ENCODE measurements at places on chromosomes 12 and 14. TPM values are rescaled to one million over a fixed set of nuclear protein-coding genes. Genes with fewer than 3 reads are reported as not detected.

DNA sequence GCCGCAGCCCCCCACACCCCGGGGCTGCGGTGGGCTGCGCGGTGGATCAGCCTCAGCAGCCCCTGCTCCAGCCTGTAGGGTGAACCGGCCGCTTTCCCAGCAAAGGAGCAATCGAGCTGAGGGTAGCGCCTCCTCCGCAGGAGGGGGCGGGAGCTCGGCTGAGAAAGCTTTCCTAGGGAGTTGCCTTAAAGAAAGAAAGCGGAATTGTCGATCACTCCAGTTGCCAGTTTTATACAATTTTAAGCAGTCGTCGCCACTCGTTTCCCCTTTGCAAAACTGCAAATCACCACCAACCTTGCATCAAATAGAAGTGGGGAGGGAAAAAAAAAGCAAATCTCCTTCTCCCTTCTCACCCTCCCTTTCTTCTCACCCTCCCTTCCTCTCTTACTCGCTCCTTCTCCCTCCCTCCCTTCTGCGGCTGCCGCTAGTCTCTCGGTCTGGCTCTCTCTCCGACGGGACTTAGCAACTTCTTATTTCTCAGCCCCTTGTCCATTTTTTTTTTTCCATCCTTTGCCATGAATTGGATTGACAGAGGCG is at the start of gene PDE3A:
Gene PDE3A, plus strand, starts transcription at position 424 of the 537 bp plus-strand sequence. CDS start 748 bp downstream, outside the sequence.
- DNase-seq, result peak; percentile 75

DNA sequence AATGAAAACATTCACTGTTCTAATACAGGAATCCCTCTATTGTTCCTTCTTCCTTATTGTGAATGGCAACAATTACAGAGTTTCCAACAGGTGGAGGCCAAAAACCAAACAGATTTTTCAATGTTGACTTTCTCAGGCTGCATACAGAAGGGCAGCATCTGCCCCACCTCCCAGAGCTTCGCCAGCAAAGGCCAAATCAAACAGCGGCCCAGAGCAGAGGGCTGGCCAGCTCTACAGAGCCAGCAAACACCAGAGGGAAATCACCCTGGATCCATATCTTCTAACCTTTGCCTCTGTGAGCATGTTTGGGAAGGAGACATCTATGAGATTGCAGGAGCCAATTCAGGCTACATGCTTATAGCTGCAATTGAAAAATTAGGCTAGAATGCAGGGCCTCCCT is 4.4 kb upstream of the CRACR2A start:
- DNase-seq, result no peak

DNA sequence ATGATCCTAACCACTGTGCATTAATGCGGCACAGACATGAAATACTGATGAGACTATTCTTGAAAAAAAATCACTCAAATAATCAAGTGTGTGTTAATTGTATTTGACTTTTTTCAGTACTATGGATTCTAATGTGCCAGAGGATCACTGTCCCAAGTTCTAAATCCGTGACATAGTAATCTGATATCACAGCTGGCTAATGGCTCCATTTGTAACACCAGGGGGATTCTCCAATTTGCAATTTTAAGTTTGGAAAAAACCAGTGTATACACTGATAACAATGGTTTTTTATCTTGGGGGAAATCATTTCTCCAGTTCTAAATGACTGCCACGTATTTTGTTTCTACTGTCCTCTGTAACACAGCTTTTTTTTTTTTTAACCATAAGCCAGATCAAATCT is 33.0 kb downstream of the MPHOSPH9 start:
- no peak for DNase-seq

- DNase-seq, result no peak
Observed at GRCh38 chr12:2461645-2462044, 333.1 kb upstream of the FKBP4 start.

- no peak for DNase-seq
Observed at GRCh38 chr12:12885096-12885792, 6.1 kb upstream of the GPRC5A start.

- DNase-seq, result no peak
Observed at GRCh38 chr12:6202304-6202703, 2.1 kb downstream of the CD9 start.

GRCh38 chr12:6507102-6507998 is 13.4 kb downstream of the NCAPD2 start:
- no peak for DNase-seq

- DNase-seq, result no peak
Observed at GRCh38 chr12:70317781-70318180, 48.3 kb upstream of the KCNMB4 start.

GRCh38 chr12:78802593-78802992 is 62.0 kb upstream of the SYT1 start:
- DNase-seq, result peak; percentile 74

DNA sequence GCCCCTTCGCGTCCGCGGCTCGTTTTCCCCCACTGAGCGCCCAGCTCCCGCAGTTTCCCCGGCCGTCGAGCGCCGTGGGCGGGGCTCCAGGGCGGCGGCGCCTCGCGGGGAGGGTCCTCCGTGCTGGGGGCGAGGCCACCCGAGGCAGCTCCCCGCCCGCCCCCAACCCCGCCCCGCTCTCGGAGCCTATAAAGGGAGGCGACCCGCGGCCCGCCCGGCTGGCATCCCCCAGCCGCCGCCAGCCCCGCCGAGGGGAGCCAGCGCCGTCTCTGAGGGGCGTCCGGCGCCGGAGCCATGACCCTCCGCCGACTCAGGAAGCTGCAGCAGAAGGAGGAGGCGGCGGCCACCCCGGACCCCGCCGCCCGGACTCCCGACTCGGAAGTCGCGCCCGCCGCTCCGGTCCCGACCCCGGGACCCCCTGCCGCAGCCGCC is at the start of gene TAMALIN:
Gene TAMALIN, plus strand, starts transcription at position 221 of the 432 bp plus-strand sequence. Its CDS starts 74 bp downstream, at position 295.
- DNase-seq, result peak; percentile 70

GRCh38 chr12:116325336-116325664 is 47.8 kb upstream of the MED13L start:
- DNase-seq, result no peak

DNA sequence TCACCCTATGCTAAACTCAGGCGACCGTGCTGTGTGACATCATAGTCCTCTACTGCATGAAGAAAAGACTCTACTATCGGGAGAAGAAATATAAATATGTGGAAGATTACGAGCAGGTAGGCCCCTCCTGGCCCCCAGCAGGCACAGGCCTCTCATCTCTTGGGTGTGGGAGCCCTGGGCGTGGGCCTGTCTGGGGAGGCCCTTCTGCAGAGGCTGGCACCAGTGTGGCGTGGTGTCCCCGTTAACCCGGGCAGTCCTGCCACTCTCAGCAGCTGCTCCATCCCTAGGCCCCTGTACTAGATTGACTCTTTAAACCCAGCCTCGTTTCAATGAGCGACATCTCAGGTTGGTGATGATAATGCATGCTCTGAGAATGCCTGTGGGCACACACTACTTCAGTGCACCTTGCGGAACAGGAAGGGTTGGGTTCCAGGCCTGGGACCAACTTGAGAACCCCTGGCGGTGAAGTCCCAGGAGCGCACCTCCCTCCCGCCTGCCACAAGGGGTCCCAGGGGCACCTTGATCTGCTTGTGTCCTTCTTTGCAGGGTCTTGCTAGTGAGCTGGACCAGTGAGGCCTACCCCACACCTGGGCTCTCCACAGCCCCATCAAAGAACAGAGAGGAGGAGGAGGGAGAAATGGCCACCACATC is 23.2 kb downstream of the P2RX4 start:
- DNase-seq, result no peak

- DNase-seq, result no peak
Observed at GRCh38 chr14:52678591-52678990, 16.8 kb downstream of the ERO1A start.

DNA sequence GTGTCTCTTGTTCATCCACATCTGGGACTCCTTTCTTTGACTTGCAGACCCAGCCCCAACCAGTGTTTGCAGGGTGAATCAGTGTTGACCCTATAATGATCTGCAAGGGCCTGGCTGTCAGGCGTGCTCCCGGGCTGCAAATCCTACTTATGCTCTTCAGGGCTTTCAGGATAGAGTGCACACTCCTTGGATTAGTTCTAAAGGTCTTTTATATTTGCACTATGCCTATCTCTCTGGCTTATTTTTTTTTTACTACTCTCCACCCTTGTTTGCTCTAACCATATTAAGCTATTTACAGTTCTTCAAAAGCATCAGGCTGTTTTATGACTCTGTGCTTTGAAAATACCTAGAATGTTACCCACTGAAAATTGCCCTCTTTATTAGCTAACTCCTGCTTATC is 4.3 kb upstream of the PRICKLE1 start:
- no peak for DNase-seq

- DNase-seq, result no peak
Observed at GRCh38 chr14:95488376-95489213, 27.9 kb downstream of the SYNE3 start.

- DNase-seq, result no peak
Observed at GRCh38 chr12:11749943-11750690, 100.6 kb downstream of the ETV6 start.

DNA sequence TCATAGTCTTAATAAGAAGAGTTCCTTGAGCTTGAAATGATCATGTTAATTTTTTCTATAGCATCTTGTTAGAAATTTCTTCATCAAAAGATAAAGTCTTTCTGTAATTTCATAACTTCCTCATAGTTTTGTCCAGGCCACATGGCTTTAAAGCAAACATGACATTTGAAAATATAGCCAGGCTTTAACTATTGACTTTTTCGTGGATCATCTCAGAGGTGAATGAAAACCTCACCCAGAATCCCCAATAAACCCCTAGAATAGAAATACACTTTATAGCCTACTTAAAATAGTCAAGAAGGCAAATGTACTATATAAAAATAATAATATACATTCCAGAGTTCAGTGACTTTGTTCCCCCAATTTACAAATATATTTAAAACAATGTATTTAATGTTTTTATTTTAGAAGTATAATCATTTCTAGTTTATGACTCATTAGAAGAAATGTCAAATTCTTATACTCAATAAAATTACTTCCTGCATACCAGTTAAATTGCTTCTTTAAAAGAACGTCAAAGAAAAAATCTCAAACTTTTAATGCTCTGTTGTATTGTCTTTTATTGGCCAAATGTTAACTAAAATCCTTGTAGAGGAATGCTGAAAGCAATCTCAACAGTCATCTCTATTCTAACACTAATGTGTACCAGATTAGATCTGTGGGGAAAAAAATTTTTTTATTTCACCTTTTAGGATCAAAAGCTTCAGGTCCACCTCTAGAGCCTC is 21.6 kb downstream of the EXOC5 start:
- DNase-seq, result no peak

DNA sequence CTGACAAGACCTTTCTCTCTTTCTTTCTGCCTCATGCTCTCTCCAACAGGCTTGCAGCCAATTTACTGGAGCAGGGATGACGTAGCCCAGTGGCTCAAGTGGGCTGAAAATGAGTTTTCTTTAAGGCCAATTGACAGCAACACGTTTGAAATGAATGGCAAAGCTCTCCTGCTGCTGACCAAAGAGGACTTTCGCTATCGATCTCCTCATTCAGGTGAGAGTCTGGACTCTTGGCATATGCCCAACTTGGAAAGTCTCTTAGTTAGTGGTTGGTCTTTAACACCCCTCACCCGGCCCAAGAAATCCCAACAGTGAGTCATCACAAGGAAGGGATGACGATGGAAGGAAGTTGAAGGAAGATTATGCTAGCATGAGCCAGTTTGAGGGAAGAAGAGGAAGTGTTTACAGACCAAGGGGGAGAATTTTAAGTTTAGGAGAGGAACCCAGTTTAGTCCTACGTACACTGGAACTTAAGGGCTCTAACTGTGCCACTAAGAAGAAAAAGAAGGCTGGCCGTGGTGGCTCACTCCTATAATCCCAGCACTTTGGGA is 189.7 kb downstream of the ETV6 start:
- peak; percentile 57 for DNase-seq

- DNase-seq, result no peak
Observed at GRCh38 chr14:65588426-65589140, 176.1 kb downstream of the FUT8 start.

GRCh38 chr12:85630851-85631250 is 205.4 kb downstream of the RASSF9 start:
- DNase-seq, result no peak

GRCh38 chr12:68746572-68747180 is 700 bp downstream of the SLC35E3 start:
- peak; percentile 76 for DNase-seq

Gene NINJ2
- total RNA-seq, result not detected

Gene TRIP11
- total RNA-seq, result 23.6 TPM

Gene CLEC6A
- not detected for total RNA-seq

Gene SLC35F4
- not detected for total RNA-seq

Gene DHRS2
- total RNA-seq, result 7.6 TPM

Gene KRT71
- total RNA-seq, result not detected

Gene NRXN3
- total RNA-seq, result 0.11 TPM

Gene COX8C
- total RNA-seq, result not detected

Gene KCNA1
- total RNA-seq, result 1.3 TPM

Gene KRT79
- 0.57 TPM for total RNA-seq

Gene RTL1
- total RNA-seq, result not detected

Gene C12orf60
- total RNA-seq, result 4.5 TPM

Gene NID2
- total RNA-seq, result 9.9 TPM

Gene TMCC3
- 1.5 TPM for total RNA-seq

Gene SIX4
- total RNA-seq, result 20.6 TPM

Measured in Daoy (cell line).